ENCODE measurements at places on chromosomes 5 and 9.

GRCh38 chr9:125632321-125633115 lies 74.5 kb downstream of the MAPKAP1 start:
- DNase-seq, result peak; percentile 14

GRCh38 chr5:89203611-89204010 lies 320.6 kb upstream of the MEF2C start:
- DNase-seq, result no peak

DNA sequence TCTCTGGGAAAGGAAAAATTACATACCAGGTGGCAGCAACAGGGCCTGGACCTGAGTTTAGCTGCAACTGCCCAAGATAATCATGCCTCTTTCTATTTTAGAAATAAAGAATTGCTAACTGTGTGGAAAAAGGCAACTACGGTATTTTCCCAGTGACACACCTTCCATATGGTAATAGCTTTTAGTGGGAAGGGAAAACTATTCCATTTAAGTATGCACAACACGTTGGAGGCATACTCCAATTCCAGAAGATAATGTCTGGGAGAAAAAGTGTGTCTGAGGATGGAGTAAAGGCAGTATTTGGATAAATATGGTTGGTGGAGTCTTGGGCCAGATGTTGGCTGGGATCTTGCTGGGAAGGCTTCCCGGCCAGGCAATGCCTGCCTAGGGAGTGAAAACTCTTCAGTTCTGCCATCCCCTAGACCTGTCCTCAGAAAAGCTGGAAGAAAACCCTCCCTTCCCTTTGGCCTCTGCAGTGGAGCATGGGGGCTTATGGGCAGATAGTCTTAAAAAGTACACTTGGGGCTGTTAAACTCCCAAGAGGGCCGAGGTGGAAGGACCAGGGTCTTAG lies 40.6 kb downstream of the SH3PXD2B start:
- no peak for DNase-seq

GRCh38 chr9:114364134-114365041 lies 23.4 kb downstream of the AKNA start:
- no peak for DNase-seq

DNA sequence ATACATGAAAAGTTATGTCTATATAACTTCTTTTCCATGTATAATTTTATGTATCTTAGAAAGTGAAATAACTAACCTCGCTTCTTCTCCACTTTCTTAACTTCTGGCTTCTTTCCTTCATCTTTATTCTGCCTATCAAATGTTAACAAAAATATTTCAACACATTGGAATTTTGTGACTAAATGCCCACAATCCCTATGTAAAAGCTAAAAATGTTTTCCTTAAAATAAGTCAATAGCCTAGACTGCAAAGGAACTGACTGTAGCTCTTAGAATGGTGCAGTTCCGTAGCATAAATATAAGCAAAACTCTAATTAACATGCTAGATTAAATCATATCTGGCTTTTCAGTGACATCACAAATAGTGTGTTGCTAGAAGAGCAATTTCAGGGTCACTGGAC lies 40.9 kb downstream of the PSIP1 start:
- no peak for DNase-seq
